Smooth muscle cell of trachea (primary cell): ENCODE measurements at places on chromosomes 1 and 21. TPM values are rescaled to one million over a fixed set of nuclear protein-coding genes. Genes with fewer than 3 reads are reported as not detected.

Gene KCND3
- total RNA-seq = under 0.01 TPM in 2 replicates

Gene ETV3L
- total RNA-seq = not detected in 2 replicates

Gene FCRLA
- total RNA-seq = 1.5 and 2.3 TPM in 2 replicates

Gene RBP7
- total RNA-seq = not detected in 2 replicates

Gene XCL2
- not detected in 2 replicates for total RNA-seq
